ENCODE measurements at places on chromosomes 5 and 9.

GRCh38 chr9:137967280-137967953, 89.8 kb downstream of the CACNA1B start:
- no peak for DNase-seq

- no peak for DNase-seq
These were observed 242.7 kb downstream of the SYK start for GRCh38 chr9:91044354-91044753.

- DNase-seq, result no peak
These were observed 1173.4 kb upstream of the ACO1 start for GRCh38 chr9:31210978-31211570.

GRCh38 chr9:126989847-126990842, 75.6 kb downstream of the RALGPS1 start:
- peak; percentile 19 for DNase-seq

DNA sequence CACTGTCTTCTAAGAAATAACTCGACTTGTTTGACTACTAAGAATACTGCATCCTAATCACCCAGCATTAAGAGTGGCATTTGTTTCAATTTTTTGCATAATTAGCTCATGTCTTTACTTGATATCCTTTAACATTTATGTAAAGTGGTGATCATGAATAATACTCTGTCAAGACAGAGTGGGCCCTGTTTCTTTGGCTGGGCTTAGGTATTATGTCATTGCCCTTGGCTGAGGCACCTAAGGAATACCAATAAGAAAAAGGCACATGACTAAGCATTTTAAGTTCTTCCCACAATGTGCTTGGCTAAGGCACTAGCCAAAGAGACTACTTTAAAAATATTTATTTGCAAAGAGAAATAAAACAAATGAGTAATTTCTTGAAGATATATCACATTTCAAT, 308.1 kb downstream of the CTNND2 start:
- DNase-seq, result no peak

DNA sequence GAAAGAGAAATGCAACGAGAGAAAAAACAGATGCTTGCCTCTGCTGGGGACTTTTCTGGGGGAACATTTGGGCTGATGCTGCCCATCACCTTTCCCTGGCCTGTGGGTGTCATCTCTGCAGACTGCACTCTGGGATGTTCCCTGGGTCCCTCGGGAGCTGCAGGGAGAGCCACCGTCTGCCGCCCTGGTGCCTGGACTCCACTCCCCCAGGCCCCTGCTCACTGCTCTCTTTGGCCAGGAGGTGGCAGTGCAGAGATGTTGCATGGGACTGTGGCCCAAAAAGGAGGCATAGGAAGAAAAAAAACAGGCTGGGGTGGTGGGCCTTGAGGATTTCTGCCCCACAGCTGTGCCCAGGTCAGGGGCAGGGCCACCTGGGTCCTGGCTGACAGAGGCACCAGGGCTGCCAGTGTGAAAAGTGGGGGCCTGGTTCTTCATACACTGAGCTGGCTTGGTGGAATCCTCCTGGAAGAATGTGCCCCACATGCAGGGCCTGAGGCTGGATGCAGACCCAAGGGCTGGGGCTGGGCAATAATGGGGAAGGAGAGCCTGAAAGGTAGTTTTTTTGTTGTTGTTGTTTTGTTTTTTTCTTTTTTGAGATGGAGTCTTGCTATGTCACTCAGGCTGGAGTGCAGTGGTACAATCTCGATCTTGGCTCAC, 353.6 kb downstream of the SLIT3 start:
- peak; percentile 30 for DNase-seq

DNA sequence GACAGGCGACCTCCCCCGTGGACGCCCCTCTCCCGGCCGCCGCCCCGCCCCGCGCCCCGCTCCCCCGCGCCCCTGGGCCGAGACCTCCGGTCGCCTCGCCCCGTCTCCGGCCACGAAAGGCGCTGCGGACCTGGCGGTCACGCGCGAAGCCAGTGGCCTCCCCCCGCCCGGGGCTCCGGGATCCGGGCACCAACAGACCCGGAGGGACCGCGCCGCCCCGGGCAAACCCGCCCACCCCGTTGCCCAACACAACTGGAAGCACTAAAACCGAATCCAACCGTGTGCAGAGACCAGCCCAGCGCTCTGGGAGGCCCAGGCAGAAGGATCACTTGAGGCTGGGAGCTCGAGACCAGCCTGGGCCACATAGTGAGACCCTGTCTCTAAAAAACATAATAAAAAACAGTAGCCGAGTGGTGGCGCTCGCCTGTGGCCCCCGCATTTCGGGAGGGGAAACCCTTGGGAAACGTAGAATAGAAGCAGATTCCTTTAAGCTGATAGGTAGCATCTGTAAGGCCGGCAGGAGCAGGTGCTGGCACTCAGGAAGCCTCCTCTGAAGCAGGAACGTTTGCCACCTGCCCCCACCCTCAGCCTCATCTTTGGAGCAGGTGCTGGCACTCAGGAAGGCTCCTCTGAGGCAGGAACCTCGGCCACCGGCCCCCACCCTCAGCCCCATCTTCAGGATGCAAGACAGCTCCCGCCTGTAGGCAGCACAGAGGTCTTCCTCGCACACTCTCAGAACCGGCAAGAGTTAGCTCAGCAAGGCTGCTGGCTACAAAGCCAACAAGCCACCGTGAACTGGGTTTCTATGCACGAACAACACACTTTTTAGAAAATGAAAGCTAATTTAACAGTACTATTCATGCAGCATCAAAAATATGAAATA, 4.6 kb upstream of the SLC9A3 start:
- DNase-seq, result no peak

GRCh38 chr9:9212963-9213362, 1399.8 kb downstream of the PTPRD start:
- DNase-seq, result no peak

DNA sequence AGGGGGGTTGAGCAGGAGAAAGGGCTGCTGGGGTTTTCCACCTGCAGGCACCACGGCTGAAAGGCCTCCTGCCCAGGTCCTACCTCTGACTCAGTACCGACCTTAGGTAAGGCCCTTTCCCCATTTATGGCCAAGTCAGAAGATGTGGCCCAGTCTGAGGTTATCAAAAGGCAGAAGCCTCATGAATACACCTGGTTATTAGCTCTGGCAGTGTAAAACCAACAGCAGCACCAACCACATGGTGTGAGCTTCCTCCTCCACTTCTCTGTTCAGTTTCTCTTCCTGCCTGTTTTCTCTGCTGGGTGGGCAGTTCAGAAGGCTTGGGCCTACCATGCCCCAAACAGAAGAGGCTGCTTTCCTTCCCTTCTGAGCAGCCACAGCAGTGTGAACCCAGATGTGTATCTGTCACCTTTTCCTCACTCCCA, 86.9 kb downstream of the UGCG start:
- DNase-seq, result no peak

- no peak for DNase-seq
These were observed 5.3 kb downstream of the IL9 start for GRCh38 chr5:135890296-135890695.

- DNase-seq, result no peak
These were observed 72.6 kb downstream of the ZNF354C start for GRCh38 chr5:179132586-179133355.

- DNase-seq, result no peak
These were observed 3.0 kb downstream of the HNRNPAB start for GRCh38 chr5:178207183-178207916.

DNA sequence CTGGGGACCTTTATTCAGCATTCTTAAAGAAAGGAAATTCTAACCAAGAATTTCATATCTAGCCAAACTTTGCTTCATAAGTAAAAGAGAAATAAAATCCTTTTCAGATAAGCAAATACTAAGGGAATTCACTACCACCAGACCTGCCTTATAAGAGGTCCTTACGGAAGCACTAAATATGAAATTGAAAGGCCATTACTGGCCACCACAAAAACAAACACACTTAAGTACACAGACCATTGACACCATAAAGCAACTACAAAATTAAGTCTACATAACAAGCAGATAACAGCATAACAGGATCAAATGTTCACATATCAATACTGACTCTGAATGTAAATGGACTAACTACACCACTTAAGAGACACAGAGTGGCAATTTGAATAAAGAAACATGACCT, 361.4 kb upstream of the POU5F2 start:
- DNase-seq, result no peak

GRCh38 chr5:168531987-168532864, 3.1 kb downstream of the FBLL1 start:
- DNase-seq, result no peak

DNA sequence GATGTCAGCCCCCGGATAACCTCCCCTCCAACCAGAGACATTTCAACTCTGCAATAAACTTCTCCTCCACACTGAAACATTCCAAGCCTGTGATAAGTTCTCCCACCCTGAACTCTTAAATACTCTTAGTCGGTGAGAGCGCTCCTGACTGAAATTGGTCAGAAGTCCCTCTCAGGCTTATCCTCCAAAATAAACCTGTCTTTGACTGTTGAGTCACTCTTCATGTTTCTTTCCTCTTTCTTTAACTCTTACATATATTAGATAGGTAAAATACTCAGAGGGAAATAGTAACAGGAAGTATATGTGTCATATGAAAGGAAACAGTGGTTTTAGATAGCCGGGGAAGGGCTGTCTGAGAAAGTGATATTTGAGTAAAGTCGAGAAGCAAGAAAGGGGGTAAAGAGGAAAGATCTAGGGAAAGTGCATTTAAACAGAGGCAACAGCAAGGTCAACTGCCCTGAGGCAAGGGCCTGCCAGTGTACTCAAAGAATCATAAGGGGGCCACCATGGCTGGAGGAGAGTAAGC, 11.0 kb upstream of the FAM81B start:
- DNase-seq, result no peak

- no peak for DNase-seq
These were observed 23.4 kb downstream of the SARDH start for GRCh38 chr9:133714606-133715294.

GRCh38 chr5:132493821-132494220, 3.2 kb upstream of the IRF1 start:
- DNase-seq, result no peak

DNA sequence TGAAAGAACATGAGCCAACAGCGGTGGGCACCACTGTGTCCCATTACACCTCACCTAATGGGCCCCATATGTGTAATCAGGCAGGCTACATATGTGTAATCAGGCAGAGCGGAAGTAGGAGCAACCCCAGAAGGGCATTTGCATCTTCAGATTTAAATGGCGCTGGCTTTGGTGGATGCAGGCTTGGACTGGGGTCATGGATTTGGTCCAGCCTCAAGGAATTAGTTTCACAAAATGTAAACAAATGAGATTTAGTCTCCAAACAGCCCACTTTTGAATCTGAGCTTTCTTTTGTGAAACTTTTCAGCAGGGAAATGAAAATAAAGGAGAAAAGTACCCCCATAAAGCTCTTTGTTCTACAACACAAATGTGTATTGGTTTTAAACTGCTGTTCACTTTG, 161.3 kb downstream of the LPAR1 start:
- DNase-seq, result no peak

DNA sequence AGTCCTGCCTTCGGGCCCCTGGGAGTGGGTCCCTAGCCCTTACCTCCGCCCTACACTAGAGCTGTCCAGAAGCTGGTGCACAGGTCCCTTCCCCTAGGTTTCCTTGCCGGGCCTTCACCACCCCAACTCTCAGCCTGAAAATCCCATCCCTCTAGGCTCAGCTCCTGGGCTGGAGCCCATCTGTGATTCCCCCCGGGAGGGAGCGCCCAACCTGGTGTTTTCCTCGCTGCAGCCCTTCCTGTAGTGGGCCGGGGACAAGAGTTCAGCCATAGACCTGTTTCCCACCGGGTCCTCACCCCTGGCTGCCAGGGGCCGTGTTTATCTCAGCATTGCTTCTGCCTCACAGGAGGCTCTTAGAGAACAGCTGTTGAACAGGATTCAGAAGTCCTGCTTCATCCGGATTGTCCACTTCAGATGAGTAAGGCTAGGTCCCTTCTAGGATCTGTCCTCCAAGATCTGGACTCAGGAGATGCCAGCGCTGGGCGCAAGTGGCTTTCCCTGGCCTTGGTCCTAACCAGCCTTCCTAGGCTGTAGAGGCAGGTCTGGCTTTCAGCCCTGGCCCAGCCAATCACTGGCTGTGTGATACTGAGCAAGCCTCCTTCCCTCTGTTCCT, 965 bp downstream of the GLIPR2 start:
- no peak for DNase-seq

Data from substantia nigra (tissue), 51 donors.